ENCODE measurements at places on chromosomes 13 and 19. TPM values are rescaled to one million over a fixed set of nuclear protein-coding genes. Genes with fewer than 3 reads are reported as not detected.

DNA sequence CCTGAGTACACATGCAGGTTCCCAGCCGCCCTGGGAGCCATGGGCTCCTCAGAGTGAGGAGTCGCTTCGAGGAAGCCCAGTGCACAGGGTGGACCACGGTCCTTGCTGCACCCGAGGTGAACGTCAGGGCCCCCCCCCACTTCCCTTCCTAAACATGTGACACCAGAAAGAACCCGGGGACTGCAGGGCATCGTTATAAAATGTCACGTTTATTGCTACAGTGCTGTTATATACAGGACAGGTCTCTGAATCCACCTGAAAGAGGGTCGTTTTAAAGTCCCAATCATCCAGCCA is 3.8 kb upstream of the UQCR11 start:
- DNase-seq = no peak
- peaks cover 36% of the 10 kb centered on the region for H3K36me3 ChIP-seq
- no peaks in the 10 kb centered on the region for H3K27me3 ChIP-seq
- H3K27ac ChIP-seq = no peak overlapping the region
- no peak overlapping the region for H3K4me3 ChIP-seq

DNA sequence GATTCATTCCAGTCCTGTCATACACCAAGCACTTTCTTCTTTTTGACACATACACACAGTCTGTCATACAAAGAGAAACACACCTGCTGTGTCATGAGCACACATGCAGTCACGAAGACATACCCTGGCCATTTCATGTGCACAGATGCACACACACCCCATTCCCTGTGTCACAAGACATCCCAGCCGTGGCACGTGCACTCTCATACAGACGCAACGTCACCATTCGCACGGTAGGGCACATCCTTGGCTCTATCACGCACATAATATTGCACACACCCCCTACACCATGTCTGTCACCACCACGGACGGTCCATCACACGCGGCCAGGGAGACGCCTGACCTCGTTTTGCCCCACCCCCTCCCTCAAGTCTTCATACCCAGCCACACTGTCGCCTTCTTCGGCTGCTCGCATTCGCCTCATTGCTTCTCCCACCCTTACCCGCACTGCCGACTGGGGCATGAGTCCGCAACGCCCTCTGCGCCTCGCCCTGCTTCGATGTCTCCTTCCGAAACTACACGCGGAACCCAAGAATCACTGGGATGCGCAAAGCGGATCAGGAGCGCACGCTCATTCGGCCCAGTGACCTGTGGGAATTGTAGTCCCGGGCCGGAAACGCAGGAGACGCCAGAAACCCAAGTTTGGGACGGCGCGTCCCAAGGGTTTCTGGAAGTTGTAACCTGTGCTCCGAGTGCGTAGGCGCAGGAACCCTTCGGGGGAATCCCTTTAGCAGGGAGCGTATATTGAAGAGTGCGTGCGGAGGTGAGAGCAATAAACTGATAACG is 6.8 kb upstream of the ZNF283 start:
- peak overlapping the region; percentile 49 for H3K4me3 ChIP-seq
- peak; percentile 42 for DNase-seq
- no peaks in the 10 kb centered on the region for H3K36me3 ChIP-seq
- no peaks in the 10 kb centered on the region for H3K4me1 ChIP-seq
- H3K27ac ChIP-seq = no peak overlapping the region

GRCh38 chr19:15871570-15871969 is 26.3 kb downstream of the CYP4F2 start:
- no peaks in the 10 kb centered on the region for H3K4me1 ChIP-seq
- DNase-seq = no peak
- H3K27ac ChIP-seq = no peak overlapping the region
- no peaks in the 10 kb centered on the region for H3K27me3 ChIP-seq

- no peak overlapping the region for H3K4me3 ChIP-seq
- no peak for DNase-seq
- no peaks in the 10 kb centered on the region for H3K27me3 ChIP-seq
- peaks cover 25% of the 10 kb centered on the region for H3K4me1 ChIP-seq
- H3K36me3 ChIP-seq = no peaks in the 10 kb centered on the region
Observed at GRCh38 chr19:46629546-46630025, 4.7 kb upstream of the PTGIR start.

DNA sequence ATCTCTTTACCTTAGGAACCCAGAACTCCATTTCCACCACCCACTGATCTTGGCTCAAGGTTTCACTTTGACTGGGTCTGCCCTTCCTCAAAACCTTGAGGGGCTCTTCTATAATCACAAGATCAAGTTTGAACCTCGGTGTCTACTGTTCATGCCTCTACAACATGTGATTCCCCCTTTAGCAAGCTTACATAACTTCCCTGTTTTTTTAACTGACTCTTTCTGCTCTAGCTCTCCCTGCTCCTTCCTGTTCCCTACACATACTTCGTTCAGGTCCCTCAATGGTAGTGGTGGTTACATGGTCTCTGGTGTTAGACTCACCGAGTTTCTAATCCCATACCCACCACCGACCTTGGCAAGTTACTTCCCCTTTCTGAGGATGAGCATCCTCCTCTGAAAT is 26.7 kb downstream of the CEACAM8 start:
- H3K36me3 ChIP-seq = no peaks in the 10 kb centered on the region
- DNase-seq = no peak
- peaks cover 24% of the 10 kb centered on the region for H3K27me3 ChIP-seq
- no peaks in the 10 kb centered on the region for H3K4me1 ChIP-seq
- no peak overlapping the region for H3K27ac ChIP-seq
- H3K4me3 ChIP-seq = no peak overlapping the region

- no peaks in the 10 kb centered on the region for H3K27me3 ChIP-seq
- H3K36me3 ChIP-seq = no peaks in the 10 kb centered on the region
- no peak for DNase-seq
- H3K4me3 ChIP-seq = no peak overlapping the region
- H3K27ac ChIP-seq = no peak overlapping the region
Observed at GRCh38 chr13:48844676-48845075, 131.0 kb upstream of the FNDC3A start.

GRCh38 chr19:39052243-39052746 is 19.9 kb upstream of the FBXO27 start:
- DNase-seq = peak; percentile 58
- no peak overlapping the region for H3K27ac ChIP-seq
- H3K27me3 ChIP-seq = peaks cover 10% of the 10 kb centered on the region
- no peaks in the 10 kb centered on the region for H3K4me1 ChIP-seq

KLC3 gene
- 0.18 TPM for total RNA-seq
